Endothelial cell (in vitro differentiated cells): ENCODE measurements at places on chromosomes 11 and 22.

GRCh38 chr11:112612250-112612849, 348.9 kb upstream of the NCAM1 start:
- no peak for DNase-seq
- H3K27ac ChIP-seq: no peak overlapping the region
- no peaks in the 10 kb centered on the region for H3K36me3 ChIP-seq
- peaks cover 23% of the 10 kb centered on the region for H3K4me1 ChIP-seq
- H3K4me3 ChIP-seq: no peak overlapping the region

DNA sequence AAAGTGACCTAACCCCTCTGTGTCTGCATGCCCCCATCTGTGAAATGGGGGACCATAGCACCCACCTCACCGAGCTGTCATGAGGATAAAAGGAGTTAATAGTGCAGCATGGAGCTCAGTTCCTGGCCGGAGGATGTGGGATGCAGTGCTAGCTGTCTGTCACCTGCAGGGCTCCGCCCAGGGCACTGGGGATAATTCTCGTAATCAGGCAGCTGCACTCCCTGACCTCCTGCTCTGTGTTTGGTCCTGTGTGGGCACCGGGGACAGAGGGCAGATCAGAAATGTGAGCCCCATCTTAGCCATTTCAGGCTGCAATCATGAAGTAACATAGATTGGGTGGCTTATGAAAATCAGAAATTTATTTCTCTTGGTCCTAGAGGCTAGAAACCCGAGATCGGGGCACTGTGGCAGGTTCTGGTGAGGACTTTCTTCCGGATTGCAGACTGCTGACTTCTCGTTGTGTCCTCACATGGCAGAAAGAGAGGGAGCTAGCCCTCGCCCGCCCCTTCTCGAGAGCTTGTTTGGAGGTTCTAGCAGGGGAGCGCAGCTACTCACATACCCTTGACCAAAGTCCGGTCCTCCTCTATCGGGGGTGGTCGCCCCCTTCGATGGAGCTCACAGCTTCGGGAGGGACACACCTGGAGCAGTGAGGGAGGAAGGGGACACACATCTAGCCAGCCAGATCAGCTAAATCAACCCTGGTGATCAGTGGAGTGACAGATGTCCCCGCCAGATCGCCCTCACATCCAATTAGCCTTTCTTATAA, 3.2 kb downstream of the KCTD17 start:
- H3K27me3 ChIP-seq: peaks cover 11% of the 10 kb centered on the region
- no peak for DNase-seq
- no peak overlapping the region for H3K4me3 ChIP-seq
- no peak overlapping the region for H3K27ac ChIP-seq
- H3K4me1 ChIP-seq: peaks cover 4% of the 10 kb centered on the region
- peaks cover 10% of the 10 kb centered on the region for H3K36me3 ChIP-seq

- H3K27me3 ChIP-seq: peaks cover 3% of the 10 kb centered on the region
- no peaks in the 10 kb centered on the region for H3K36me3 ChIP-seq
- no peak overlapping the region for H3K27ac ChIP-seq
- no peak for DNase-seq
- no peak overlapping the region for H3K4me3 ChIP-seq
- no peaks in the 10 kb centered on the region for H3K4me1 ChIP-seq
Measured at GRCh38 chr22:46245511-46245910, 4.6 kb downstream of the CDPF1 start.

- H3K27me3 ChIP-seq: no peaks in the 10 kb centered on the region
- H3K4me1 ChIP-seq: peaks cover 16% of the 10 kb centered on the region
- DNase-seq: no peak
- H3K4me3 ChIP-seq: no peak overlapping the region
Measured at GRCh38 chr11:11738370-11738769, 103.4 kb upstream of the USP47 start.

- peaks cover 3% of the 10 kb centered on the region for H3K27me3 ChIP-seq
- no peak overlapping the region for H3K27ac ChIP-seq
- no peak overlapping the region for H3K4me3 ChIP-seq
- no peak for DNase-seq
Measured at GRCh38 chr11:24155792-24156191, 341.1 kb upstream of the LUZP2 start.

GRCh38 chr22:29225422-29226090, 19.9 kb downstream of the EMID1 start:
- peaks cover 3% of the 10 kb centered on the region for H3K27me3 ChIP-seq
- no peak overlapping the region for H3K4me3 ChIP-seq
- DNase-seq: no peak
- no peaks in the 10 kb centered on the region for H3K36me3 ChIP-seq

- H3K27me3 ChIP-seq: peaks cover 7% of the 10 kb centered on the region
- no peak overlapping the region for H3K27ac ChIP-seq
- H3K36me3 ChIP-seq: no peaks in the 10 kb centered on the region
- no peak overlapping the region for H3K4me3 ChIP-seq
Measured at GRCh38 chr22:37240941-37241320, 3.1 kb downstream of the RAC2 start.

GRCh38 chr11:31711137-31711536, 100.0 kb downstream of the PAX6 start:
- H3K4me3 ChIP-seq: no peak overlapping the region
- H3K36me3 ChIP-seq: no peaks in the 10 kb centered on the region
- H3K27ac ChIP-seq: no peak overlapping the region
- no peak for DNase-seq

GRCh38 chr22:50726643-50727340, 11.2 kb upstream of the ACR start:
- H3K4me1 ChIP-seq: peaks cover 24% of the 10 kb centered on the region
- H3K27ac ChIP-seq: peak overlapping the region; percentile 80
- H3K4me3 ChIP-seq: peak overlapping the region; percentile 84
- H3K27me3 ChIP-seq: peaks cover 63% of the 10 kb centered on the region

- H3K4me1 ChIP-seq: peaks cover 19% of the 10 kb centered on the region
- no peaks in the 10 kb centered on the region for H3K36me3 ChIP-seq
- peaks cover 6% of the 10 kb centered on the region for H3K27me3 ChIP-seq
- H3K4me3 ChIP-seq: no peak overlapping the region
- no peak overlapping the region for H3K27ac ChIP-seq
Measured at GRCh38 chr11:118180300-118180703, 3.9 kb upstream of the SCN2B start.

DNA sequence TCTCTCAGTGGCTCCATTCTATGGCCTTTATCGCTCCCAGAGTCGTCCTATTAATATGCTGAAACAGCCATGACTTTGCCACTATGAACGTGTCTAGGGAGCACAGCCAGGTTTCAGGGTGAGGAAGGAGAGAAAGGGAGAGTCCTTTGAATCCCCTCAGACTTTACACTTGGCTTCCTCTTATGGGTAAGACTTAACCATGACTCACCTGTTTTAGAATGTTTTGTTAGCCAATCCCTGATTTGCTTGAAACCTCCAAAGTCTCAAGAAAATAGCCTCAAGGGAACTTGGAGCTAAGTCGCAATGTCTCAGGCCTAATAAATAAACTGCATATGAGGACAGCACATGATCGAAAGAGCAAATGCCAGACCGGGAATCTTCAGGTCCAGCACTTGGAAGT, 131.2 kb upstream of the RCN1 start:
- H3K27ac ChIP-seq: no peak overlapping the region
- H3K4me1 ChIP-seq: no peaks in the 10 kb centered on the region

DNA sequence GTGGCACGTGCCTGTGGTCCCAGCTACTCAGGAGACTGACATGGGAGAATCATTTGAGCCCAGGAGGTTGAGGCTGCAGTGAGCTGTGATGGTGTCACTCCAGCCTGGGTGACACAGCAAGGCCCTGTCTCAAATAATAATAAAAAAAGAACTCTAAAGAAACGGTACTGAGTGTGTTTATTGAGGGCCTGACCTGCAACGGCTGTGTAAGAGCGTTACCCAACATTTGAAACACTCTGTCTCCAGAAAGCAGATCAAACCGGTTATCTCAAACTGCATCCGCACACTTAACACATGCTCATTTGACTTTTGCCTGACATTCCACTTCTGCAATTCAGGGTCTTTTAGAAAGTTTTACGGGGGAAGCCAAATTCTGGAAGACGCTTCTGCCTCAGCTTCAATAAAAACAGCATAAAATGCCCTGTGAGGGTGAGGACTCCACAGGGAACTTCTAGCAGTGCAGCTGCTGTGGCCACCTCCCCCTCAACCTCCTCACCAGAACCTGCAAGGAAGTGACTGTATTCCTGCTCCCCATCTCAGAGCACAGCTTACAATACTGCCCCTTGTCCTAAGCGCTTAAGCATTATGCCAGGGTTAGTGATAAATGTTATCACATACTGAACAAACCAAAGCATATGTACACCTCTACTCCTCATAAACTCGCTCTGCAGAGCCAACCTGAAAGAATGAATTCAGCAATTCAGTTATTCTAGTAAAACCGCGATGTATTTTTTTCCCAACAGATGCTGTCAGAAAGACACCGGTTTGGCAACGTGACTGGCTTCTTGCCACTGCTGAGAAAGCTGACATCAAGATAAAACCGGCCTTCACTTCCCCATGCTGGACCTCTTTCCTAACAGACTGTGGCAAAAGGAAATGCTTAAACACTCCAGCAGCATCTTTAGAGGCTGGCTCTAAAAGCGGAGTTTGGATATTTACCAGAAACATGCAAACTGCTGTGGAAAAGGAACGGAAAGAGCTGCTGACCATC, 52.2 kb downstream of the PRDM10 start:
- no peak for DNase-seq
- peaks cover 6% of the 10 kb centered on the region for H3K27me3 ChIP-seq
- H3K4me3 ChIP-seq: no peak overlapping the region
- H3K4me1 ChIP-seq: peaks cover 9% of the 10 kb centered on the region
- H3K36me3 ChIP-seq: peaks cover 22% of the 10 kb centered on the region

GRCh38 chr22:41169157-41169556, 36.0 kb upstream of the L3MBTL2 start:
- DNase-seq: no peak
- no peaks in the 10 kb centered on the region for H3K27me3 ChIP-seq
- H3K27ac ChIP-seq: no peak overlapping the region
- H3K4me1 ChIP-seq: no peaks in the 10 kb centered on the region
- peaks cover 33% of the 10 kb centered on the region for H3K36me3 ChIP-seq

- peak overlapping the region; percentile 84 for H3K4me3 ChIP-seq
- peaks cover 23% of the 10 kb centered on the region for H3K36me3 ChIP-seq
Measured at GRCh38 chr11:67238894-67239782, 27.1 kb upstream of the GRK2 start.

- H3K4me3 ChIP-seq: no peak overlapping the region
- H3K36me3 ChIP-seq: no peaks in the 10 kb centered on the region
- no peak overlapping the region for H3K27ac ChIP-seq
- no peaks in the 10 kb centered on the region for H3K4me1 ChIP-seq
Measured at GRCh38 chr11:44016131-44016530, 31.6 kb upstream of the ACCSL start.

GRCh38 chr11:36151933-36152580, 137.2 kb downstream of the COMMD9 start:
- peaks cover 6% of the 10 kb centered on the region for H3K36me3 ChIP-seq
- H3K27me3 ChIP-seq: peaks cover 6% of the 10 kb centered on the region
- no peak for DNase-seq
- H3K4me3 ChIP-seq: no peak overlapping the region
- no peak overlapping the region for H3K27ac ChIP-seq

- H3K36me3 ChIP-seq: peaks cover 4% of the 10 kb centered on the region
- no peak overlapping the region for H3K4me3 ChIP-seq
- peaks cover 20% of the 10 kb centered on the region for H3K4me1 ChIP-seq
- no peaks in the 10 kb centered on the region for H3K27me3 ChIP-seq
Measured at GRCh38 chr11:75810637-75811390, 4.2 kb upstream of the UVRAG start.

DNA sequence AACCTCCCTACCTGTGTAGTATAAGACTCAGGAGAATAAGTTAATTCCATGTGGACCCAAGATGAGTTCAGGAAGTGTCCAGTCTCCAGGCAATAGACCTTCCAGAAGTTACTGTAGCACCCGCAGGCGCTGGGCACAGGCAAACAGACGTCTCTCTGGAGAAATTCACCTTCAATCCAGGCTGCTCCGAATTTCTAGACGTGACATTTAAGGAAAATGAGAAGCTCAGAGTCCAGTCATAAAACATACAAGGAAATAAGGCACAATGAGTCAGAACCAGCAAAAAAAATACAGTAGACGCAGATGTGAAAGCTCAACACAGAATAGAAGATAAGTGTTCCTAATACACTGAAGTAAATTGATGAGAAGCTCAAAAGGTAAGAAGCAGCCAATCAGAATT, 14.2 kb downstream of the NADSYN1 start:
- peaks cover 58% of the 10 kb centered on the region for H3K36me3 ChIP-seq
- H3K27ac ChIP-seq: no peak overlapping the region
- peak overlapping the region; percentile 19 for H3K4me3 ChIP-seq
- H3K27me3 ChIP-seq: peaks cover 4% of the 10 kb centered on the region

DNA sequence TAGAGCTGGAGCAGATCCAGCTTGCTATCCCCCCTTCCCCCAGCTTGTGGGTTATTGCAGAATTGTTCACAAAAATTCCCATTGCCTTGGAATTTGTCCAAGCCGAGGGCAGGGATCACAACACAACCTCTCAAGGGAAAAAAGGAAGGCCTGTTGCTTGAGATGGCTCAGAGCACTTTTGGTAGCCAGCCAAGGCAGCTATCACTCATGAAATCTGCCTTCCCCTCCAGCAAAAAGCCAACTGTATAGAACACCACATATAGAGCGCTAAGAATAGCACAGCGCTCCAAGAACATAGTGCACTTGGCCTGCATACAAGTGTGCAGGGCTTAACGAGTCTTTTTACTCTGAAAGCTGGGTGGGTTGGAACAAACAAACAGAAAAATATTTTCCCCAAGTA, 46.2 kb downstream of the FAM83F start:
- H3K27ac ChIP-seq: no peak overlapping the region
- no peaks in the 10 kb centered on the region for H3K36me3 ChIP-seq
- no peak for DNase-seq
- H3K27me3 ChIP-seq: peaks cover 7% of the 10 kb centered on the region
- H3K4me3 ChIP-seq: no peak overlapping the region

DNA sequence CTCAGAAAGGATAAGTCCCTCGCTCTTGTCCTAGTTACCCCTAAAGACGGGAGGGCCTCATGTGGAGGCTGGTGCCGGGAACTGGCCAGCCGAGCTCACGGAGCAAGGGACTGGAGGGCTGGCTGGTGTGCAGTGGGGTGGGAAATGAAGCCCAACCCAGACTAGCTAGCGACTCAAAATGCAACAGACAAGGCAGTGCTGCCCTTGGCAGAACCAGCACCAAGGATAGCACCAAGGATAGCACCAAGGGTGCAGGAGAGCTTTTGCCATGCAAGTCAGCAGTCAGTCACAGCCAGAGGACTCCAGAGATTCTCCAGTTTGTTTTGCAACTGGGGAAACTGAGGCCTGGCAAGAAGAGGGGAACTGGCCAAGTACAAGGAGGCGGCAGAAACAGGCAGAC, 6.5 kb upstream of the BATF2 start:
- H3K36me3 ChIP-seq: no peaks in the 10 kb centered on the region
- no peak for DNase-seq
- H3K27me3 ChIP-seq: peaks cover 8% of the 10 kb centered on the region
- H3K27ac ChIP-seq: no peak overlapping the region

DNA sequence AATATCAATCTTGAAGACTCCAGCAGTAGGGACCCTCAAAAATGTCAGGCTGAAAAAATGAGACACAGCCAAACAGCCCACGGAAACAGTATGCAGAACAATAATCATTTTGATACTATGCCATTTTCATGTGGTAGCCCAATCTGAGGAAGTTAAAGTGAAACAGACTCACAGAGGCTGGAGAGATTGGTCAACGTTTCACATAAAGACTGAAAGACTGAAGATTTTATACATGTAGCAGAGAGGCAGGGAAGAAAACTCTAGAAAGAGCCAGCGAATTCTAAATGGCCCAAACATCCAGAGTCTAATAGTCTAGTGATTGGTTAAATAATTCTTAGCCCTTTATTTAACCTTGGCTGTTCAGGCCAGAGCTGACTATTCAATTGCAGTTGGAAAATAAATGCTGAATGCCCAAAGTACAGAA, 49.4 kb downstream of the MAML2 start:
- H3K36me3 ChIP-seq: no peaks in the 10 kb centered on the region
- peaks cover 21% of the 10 kb centered on the region for H3K4me1 ChIP-seq
- no peak for DNase-seq
- H3K4me3 ChIP-seq: no peak overlapping the region
- H3K27ac ChIP-seq: peak overlapping the region; percentile 7
